ENCODE measurements at places on chromosomes 16 and 17.
A peak's percentile ranks its signal among the peaks of the same experiment; 100 is the strongest.

DNA sequence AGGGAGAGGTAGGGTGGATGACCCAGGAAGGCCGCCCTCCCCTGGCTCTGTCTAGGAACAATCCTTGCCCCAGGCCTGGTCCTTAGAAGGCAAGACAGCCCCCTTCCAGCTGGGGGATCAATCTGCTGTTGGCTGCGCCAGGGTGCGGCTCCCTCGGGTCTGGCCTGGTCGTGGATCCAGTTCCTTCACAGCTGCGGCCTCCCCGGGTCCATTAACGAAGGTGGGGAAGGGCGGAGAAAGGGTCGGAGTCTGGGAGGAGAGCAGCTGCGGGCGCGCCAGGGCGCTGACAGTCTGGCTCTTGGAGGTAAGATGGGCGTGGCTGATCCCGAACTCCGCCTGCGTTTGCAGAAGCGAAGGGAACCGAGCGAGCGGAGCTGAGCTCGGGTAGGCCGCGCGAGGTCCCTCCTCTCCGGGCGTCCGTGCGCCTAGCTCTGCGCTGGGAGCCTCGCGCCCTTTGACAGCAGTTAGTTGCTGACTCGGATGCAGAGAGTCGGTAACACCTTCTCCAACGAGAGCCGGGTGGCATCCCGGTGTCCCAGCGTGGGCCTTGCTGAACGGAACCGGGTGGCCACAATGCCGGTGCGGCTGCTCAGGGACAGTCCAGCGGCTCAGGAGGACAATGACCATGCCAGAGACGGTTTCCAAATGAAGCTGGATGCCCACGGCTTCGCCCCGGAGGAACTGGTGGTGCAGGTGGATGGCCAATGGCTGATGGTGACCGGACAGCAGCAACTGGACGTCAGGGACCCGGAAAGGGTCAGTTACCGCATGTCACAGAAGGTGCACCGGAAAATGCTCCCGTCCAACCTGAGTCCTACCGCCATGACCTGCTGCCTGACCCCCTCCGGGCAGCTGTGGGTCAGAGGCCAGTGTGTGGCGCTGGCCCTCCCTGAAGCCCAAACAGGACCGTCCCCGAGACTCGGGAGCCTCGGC, at the start of gene HSPB9:
Gene HSPB9, plus strand, starts transcription at position 434 of the 933 bp plus-strand sequence. Its CDS starts 47 bp downstream, at position 481.
- DNase-seq, result peak; percentile 80

DNA sequence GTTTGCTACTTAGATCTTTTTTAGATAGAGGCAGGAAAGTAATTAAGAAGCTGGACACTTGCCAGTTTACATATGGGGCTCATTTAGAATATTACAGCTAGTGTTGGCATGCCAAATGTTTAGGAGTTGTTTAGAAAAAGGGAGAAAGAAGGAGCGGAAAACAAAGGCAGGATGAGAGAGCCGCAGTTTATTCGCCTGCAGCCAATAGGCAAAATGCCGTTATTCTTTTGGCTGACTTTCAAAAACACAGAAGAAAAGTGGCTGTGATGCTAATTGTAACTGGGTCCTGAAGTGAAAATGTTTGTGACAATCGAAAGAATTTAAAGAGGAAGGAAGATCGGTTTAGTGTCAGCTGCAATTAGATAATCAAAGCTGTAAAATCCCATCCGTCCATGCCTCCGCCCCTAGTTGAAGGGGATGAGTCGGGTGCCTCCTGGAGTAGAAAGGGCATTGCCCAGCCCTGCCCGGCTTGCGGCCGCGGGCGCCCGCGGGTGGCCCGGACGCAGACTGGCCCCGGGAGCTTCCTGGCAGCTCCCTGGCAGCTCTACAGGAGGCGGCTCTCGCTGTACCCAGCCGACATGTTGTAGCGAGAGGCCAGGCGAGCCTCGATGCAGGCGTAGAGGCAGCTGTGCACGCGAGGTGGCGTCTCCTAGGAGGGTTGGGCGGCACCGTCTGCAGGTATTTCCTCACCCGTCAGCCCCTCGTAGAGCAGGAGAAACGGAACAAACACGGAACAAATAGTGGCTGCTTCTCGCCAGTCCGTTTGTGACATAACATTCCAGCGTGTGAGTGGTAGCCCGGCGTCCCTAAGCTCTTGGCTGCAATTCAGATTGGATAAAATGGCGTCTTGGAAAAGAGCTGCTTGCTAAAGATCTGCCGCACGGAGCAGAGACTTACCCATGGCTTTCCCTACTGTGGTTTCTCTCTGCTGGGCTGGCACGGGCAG, 82.2 kb downstream of the TNRC6C start:
- peak; percentile 74 for DNase-seq

GRCh38 chr17:29004081-29004692, 1.6 kb downstream of the SEZ6 start:
- DNase-seq, result no peak

GRCh38 chr16:82891424-82891823, 264.7 kb downstream of the CDH13 start:
- DNase-seq, result no peak

GRCh38 chr17:78645421-78646295, 68.5 kb upstream of the DNAH17 start:
- peak; percentile 67 for DNase-seq

DNA sequence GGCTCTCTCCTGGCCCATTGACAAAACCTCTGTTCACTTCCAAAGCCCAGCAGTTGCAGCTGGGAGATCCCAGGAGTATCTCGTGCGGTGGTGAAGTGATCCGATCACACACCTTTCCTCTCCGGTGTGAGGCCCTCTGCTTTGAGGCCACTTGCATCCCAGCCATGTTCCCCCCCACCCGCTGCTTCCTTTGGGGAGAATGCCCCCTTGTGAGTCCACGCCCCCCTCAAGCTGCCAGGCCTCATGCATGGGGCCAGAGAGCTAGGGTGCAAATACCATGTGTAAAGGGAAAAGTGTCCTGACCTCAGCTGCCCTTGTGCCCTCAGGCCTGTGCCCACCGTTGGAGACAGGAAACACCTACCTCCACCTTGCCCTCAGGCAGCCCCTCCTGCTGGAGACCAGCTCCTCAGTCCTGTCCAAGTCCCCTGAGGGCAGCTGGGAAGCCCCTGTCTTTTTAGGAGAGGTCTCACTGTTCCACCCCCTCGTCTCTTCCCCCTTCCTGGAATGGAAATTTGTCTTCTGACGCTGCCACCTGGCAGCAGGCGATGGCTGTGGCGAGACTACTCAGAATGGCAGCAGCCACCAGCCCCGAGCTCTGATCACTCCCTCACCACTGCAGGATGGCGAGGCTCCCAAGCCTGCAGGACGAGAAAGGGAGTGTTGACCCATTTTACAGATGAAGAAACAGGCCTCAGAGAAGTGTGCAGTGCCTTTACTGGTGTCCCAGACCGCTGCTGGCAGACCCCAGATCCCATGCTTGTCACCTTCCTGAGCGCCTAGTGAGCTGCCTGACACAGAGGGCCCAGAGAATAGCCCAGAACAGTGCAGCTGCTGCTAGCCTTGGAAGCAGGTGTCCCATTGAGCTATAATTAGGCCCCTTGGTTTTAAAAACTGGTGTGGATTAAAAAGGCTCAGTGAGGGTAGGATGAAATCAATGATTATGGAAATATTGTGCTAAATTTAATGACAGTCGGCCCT, 120.6 kb upstream of the CACNG5 start:
- DNase-seq, result no peak

DNA sequence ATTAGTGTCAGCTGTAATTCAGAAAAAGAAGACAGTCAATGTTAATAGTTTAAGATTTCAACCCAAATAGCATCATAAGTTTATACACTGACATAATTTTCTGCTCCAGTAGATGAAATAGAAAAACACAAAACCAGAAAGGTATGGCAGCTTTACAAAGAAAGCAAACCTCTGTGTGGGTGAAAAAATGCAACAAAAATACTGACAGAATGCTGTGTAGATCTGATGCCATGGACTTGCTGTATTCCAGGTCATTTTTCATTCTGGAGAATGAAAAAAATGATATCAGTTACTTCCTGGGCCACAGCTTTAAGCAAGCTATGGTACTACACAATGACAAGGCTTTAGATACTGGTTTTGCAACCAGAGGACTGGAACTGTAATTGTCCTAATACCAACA, 116.0 kb downstream of the MAP2K4 start:
- no peak for DNase-seq

GRCh38 chr17:45784293-45784740, at the start of gene CRHR1:
Gene CRHR1, plus strand, starts transcription at chr17:45784320. Its CDS starts 225 bp downstream, at chr17:45784545.
- peak; percentile 46 for DNase-seq

DNA sequence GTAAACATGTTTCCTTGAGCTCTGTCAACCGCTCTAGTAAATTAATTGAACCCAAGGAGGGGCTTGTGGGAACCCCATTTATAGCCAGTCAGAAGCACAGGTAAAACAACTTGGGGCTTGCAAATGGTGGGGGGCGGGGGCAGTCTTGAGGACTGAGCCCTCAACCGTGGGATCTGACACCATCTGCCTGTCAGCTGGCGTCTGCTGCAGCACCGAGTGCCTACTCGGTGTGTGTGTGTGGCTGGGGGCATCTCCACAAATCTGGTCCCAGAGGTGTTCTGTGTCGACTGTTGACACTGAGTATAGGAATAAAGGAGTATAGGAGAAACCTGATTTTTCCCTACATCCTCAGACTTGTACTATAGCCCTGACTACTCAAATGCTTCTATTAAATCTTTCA, 20.6 kb downstream of the CREBBP start:
- DNase-seq, result no peak

- no peak for DNase-seq
Observed at GRCh38 chr17:37490638-37491614, 1.2 kb downstream of the DUSP14 start.

DNA sequence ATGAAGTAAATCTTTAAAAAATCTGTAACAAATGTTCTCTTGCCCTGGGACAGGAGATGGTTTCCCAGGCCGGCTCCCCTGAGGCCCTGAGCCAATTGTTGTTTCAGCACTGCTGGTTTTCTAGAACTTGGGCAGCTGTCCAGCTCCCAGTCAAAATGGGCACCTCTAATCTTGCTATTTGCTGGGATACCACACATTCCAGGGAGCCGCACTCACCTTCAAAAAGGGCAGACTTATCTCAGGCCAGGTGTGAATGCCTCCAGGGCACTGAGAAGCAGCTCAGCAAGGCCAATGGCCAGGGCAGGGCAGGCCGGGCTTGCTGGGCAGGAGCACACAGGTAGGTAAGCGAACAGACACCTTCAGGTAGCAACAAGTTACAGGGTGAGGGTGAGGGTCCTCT, 24.4 kb downstream of the TRIM16 start:
- DNase-seq, result no peak

- no peak for DNase-seq
Observed at GRCh38 chr17:37130984-37131446, 182.3 kb downstream of the AATF start.

GRCh38 chr17:58779446-58779845, 23.8 kb downstream of the PPM1E start:
- no peak for DNase-seq

- no peak for DNase-seq
Observed at GRCh38 chr17:51083981-51084380, 36.7 kb downstream of the SPAG9 start.

- DNase-seq, result no peak
Observed at GRCh38 chr17:57948555-57949420, 6.4 kb downstream of the CUEDC1 start.

- DNase-seq, result no peak
Observed at GRCh38 chr17:62714016-62714777, 86.7 kb downstream of the MRC2 start.

GRCh38 chr17:82343560-82343959, 10.0 kb upstream of the SECTM1 start:
- no peak for DNase-seq

- DNase-seq, result no peak
Observed at GRCh38 chr16:24758373-24758772, 28.9 kb downstream of the TNRC6A start.

DNA sequence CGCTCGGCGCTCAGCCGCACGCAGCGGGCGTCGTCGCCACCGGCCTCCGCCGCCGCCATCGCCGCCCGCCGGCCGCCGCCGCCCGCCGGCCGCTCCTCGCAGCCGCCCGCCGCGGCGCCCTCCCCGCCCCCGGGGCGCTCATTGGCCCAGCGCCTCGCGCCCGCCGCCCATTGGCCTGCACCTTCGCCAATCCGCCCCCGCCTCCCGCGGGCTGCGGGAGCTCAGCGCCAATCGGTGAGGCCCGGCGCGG, at the start of gene PGP:
Gene PGP, minus strand, starts transcription at position 122 of the 250 bp plus-strand sequence. Its CDS starts 63 bp downstream, at position 59.
- no peak for DNase-seq

- DNase-seq, result peak; percentile 74
Observed at GRCh38 chr16:56311208-56312027, 113.9 kb downstream of the AMFR start.

- DNase-seq, result no peak
Observed at GRCh38 chr16:56436258-56436657, 10.9 kb upstream of the AMFR start.

DNA sequence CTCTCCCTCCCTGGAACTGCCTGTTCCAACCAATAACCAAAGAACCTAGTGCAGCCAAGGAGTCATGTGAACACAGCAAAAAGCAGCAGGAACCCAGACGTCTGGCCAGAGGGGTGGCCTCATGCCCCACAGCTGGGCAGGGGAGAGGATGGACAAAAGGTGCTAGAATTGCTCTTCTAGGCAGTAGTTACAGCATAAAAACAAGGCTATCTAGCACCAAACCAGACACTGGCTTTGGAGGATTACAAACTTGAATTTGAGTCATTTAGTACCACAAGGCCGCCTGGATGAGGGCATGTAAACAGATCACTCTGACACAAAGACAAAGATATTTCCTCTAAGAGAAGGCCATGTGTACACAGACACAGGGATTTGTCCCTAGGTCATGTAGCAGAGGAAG, 423.3 kb upstream of the MAF start:
- DNase-seq, result peak; percentile 30

DNA sequence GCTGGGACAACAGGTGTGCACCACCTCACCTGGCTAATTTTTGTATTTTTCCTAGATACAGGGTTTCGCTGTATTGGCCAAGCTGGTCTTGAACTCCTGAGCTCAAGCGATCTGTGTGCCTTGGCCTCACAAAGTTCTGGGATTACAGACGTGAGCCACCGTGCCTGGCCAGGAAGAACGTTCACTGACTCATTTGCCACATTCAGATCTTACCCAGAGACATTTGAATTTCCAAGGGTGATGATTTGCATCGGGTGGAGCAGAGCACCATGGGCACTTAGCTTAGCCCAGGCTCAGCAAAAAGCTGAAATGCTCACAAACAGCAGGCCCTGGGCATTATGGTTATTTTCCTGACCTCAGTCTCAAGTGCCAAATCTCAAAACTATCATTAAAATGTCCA, 14.5 kb upstream of the ADORA2B start:
- no peak for DNase-seq

GRCh38 chr17:16322636-16323035, 30.6 kb downstream of the CENPV start:
- no peak for DNase-seq

- no peak for DNase-seq
Observed at GRCh38 chr17:20063665-20064648, 54.8 kb downstream of the SPECC1 start.

DNA sequence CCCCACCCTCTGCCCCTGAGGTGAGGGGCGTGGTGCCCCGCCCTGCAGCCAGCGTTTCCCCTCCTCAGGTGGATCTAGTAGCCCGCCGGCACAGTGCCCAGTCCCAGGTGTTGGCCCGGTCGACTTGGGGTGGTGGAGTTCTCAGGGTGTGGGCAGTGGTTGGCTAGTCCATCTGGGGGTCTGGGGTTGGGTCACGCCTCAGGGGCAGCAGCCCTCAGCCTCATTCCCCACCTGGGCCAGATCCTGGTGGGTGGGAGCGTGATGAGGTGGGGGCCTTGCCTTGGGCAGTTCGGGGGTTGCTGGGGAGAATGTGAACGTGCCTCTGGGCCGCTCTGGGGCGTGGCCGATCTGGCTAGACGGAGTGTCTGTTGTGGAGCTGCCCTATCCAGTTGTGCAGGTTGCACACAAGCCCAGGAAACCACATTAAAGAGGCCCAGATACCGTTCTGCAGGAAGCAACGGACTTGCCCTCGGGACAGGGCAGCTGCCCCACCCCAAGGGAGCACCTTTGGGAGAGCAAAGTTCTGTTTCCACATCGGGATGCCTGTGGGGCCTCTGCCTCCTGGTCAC, 32.0 kb downstream of the GSE1 start:
- no peak for DNase-seq

- peak; percentile 73 for DNase-seq
Observed at GRCh38 chr17:8060274-8060673, 21.4 kb downstream of the ALOX15B start.

Measured in NCI-H510A treated with DMSO at 0.1 percent for 48 hours (cell line).